Lung microvascular endothelial cell (primary cell): ENCODE measurements at places on chromosomes 7 and 10. TPM values are rescaled to one million over a fixed set of nuclear protein-coding genes. Genes with fewer than 3 reads are reported as not detected.

GRCh38 chr7:152451356-152451755, 15.6 kb upstream of the KMT2C start:
- no peak for DNase-seq

DNA sequence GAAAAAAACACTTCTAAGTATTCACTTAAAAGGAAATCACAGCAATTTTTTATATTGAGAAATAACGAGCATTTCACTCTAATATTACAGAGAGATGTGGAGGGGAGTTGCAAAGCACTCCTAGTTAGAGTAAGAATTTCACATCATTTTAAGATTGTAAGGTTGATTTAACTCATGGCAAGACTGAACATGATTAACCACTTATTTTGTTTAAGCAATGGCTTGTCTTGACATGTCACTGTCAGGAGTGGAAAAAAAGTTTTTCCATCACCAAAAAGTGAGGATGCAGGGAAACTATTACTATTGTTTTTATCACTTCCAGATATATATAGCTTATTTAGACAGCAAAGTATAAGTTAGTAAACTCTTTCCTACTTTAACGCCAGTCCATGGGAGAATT, 27.1 kb downstream of the CD36 start:
- no peak for DNase-seq

GRCh38 chr10:69801434-69802315, at the start of gene COL13A1:
Gene COL13A1 (plus strand): TSS chr10:69801906. CDS start chr10:69802424, 518 bp downstream.
- DNase-seq: peak; percentile 56

DNA sequence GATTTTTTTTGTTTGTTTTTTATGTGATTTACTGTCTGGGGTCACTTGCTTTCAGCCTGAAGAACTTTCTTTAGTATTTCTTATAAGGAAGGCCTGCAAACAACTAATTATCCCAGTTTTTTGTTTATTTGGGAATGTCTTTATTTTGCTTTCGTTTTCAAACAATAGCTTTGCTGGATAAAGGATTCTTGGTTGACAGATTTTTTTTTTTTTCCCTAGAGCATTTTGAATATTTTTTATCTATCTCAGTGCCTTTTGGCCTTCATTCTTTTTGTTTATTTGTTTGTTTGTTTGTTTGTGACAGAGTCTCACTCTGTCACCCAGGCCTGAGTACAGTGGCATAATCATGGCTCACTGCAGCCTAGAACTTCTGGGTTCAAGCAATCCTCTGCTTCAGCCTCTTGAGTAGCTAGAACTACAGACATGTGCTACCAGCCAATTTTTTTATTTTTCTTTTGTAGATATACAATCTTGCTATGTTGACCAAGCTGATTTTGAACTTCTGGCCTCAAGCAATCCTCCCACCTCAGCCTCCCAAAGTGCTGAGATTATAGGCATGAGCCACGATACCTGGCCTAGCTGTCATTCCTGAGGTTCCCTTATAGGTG, 46.3 kb upstream of the FZD9 start:
- DNase-seq: no peak

DNA sequence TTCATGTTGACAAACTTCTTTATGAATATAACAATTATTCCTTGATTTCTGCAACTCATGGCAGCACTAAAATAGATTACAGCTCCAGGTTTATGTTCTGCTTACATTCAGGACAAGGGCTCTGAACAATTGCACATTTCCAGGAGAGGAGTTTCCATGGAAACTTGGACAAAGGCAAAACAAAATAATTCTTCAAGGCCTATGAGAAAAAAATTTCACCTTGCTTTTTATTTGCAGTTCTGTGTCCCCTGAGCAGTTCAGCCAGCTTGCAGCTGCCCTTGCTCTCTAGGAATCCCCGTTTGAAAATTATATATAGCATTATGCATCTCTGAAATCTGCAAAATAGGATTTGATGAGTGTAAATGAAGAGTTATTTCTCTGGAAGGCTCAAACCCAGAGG, 71.7 kb downstream of the ARL4A start:
- peak; percentile 68 for DNase-seq

GRCh38 chr10:131892806-131893675, 7.8 kb upstream of the PPP2R2D start:
- no peak for DNase-seq

DNA sequence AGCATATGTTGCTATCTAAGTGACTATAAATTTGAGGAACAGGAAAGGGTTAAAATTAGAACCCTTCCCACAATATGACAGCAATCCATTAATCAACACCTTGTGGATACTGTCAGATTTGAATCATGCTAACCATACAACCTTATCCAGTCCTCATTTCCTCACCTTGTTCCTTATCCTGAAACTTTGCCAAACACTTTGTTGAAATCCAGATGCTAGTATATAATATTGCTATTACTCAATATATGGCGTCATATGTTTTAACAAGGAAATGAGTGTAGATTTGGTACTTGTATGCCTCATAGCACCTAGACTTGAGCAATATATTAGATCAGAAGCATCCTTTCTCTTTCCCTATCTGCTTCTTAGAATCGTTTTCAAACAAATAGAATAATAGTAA, 66.3 kb upstream of the SLC25A13 start:
- DNase-seq: peak; percentile 73

DNA sequence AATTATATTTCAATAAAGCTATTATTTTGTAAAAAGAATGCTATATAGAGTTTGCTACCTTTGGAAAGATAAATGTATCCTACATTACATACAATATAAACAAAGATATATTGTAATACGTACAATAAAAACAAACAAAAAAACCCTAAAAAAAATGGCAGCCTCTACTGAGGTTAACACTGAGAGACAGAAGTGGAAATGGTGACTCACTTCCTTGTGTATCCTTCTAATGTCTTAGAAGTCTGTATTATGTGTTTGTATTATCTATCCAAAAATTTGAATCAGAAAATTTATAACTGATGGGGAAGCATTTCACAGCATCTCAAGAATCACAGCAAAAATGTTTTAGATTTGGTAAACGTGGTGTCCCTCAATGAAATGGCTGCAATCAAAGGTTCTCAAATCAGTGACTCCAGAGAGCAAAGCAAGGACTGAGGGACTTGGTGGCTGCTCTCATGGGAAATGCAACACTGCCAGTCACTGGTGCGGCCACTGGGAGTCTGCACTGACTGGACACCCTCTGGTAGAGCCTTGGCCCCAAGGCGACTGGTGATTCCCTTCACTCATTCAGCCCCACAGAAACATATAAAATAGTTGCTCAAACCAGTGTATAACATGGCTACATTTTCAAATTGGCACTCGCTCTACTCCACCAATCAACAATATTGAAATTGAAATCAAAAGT, 53.8 kb downstream of the PANK1 start:
- no peak for DNase-seq

- no peak for DNase-seq
Measured at GRCh38 chr7:133556048-133556447, 303.2 kb downstream of the EXOC4 start.

DNA sequence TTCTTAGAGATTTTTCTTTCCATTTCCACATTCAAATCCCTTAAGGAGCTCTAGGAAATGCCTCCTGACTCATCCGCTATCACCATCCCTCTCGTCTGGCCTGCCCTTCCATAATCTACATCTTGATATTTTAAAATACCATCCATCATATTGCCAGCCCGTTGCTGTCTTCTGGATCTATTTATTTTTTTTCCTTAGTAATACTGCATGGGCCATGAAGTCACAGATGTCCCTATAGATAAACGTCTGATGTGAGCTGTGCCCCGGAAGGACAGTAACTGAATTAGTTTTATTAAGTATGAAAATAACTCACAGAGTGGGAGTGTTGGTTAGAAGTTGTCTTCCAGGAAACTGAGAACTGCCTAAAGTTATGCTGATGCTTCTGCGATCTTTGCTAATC, 76.2 kb downstream of the KLF6 start:
- DNase-seq: no peak

DNA sequence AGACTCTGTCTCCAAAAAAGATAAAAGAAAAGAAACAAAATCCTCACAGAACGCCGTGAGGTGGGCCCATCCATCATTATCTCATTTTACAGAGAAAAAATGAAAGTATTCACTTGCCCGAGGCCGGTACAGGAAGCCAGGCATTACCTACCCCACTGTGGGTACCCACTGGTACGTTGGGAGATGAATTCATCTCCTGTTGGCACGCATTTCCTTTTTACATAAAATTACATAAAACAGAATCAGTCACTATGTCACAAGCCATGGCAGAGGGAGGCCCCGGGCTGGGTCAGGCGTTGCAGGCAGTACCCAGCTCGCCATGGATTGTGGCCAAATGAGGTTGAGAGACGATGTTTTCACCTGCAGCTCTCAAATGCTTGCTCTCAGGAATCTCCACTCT, 38.6 kb upstream of the TNRC18 start:
- no peak for DNase-seq

- DNase-seq: peak; percentile 85
Measured at GRCh38 chr10:12707461-12708185, 293.9 kb downstream of the CCDC3 start.

DNA sequence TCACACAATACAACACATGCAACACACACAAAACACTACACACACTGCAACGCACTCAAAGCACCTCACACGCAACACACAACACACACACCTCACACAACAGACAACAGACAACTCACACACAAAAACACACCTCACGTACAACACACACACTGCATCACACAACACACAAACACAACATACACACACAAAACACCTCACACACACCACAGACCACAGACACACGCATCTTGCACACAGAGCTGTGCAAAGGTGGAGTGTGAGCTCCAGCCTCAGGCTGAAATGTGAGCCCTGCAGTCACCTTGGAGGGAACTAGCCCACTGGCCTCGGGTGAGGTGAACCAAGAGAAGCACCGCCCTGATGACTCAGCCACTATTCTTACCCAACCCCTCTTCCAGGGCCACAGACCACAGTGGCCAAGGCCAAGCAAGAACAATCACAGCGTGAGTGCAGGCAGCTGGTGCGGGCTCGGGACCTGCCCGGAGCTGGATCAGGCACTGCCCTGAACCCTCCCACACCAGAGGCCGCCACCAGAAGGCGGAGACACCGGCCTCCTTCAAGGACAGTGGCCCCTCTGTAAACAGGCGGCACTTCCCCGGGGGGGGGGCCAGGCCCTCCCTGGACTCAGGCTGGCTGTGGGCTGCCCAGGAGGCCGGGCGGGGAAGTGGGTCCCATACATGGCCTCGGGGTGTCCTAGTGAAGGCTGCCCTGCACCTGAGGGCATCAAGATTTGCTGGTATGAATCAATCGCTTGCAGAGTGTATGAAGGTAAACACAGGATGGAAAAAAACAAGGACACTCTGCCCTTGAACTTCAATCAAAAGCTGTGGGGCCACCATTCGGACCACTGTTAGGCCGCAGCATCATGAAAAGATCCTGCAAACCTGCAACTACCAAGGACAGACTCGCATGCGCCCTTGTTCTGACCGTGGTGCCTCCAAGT, 106.7 kb downstream of the TNS3 start:
- DNase-seq: peak; percentile 92

- no peak for DNase-seq
Measured at GRCh38 chr7:22251281-22251680, 105.7 kb downstream of the RAPGEF5 start.

DNA sequence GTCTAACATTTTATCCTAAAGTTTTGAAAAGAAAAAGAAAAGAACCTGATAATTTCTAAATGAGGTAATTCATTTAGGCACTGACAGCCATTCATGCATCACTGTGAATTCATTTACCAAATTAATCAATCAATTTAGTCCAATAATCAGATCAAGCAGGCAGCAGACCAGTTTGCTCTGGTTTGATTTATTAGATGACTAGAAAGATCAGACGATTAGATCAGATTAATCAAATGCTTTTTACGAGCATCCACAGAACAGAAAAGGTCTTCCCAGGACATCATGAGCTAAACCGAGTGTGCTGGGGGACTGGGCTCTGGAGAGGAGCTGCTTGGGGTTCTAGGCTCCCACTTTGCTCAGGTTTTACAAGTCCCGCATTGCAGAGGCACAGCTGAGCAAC, 226.5 kb upstream of the MYO3A start:
- DNase-seq: no peak

DNA sequence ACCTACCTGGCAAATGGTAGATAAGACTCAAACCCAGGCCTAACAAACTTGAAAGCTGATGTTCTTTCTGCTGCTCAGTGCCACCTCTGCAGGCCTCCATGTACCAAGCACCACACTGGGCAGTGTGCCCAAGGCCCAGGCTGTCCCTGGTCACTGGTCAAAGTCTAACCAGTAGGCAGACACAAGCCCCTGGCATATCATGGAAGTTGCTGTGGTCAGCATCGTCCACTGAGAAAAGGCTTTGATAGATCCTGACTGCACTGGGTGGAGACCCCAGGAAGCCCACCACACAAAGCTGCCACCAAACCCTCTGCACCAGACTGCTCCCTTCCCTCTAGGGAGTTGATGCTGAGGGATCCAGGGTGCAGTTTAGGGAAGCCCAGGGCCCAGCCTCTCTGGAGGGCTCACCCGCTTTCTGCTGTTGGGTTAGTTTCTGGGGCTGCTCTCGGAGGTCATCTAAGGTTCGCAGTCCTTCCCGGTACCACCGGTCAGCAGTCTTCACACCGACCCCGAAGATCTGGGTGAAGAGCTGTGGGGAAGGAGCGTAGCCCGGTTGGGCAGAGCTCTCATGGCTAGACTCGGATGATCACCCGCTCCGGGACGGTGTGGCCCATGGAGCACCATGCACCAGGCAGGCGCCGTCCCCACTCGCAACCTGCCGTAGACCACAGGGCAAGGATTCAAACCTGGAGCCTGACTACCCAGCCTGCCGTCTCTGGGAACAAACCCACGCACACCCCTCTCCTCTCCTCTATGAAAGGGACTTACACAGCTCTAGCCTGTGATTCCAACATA, 6.0 kb downstream of the POLM start:
- no peak for DNase-seq

DNA sequence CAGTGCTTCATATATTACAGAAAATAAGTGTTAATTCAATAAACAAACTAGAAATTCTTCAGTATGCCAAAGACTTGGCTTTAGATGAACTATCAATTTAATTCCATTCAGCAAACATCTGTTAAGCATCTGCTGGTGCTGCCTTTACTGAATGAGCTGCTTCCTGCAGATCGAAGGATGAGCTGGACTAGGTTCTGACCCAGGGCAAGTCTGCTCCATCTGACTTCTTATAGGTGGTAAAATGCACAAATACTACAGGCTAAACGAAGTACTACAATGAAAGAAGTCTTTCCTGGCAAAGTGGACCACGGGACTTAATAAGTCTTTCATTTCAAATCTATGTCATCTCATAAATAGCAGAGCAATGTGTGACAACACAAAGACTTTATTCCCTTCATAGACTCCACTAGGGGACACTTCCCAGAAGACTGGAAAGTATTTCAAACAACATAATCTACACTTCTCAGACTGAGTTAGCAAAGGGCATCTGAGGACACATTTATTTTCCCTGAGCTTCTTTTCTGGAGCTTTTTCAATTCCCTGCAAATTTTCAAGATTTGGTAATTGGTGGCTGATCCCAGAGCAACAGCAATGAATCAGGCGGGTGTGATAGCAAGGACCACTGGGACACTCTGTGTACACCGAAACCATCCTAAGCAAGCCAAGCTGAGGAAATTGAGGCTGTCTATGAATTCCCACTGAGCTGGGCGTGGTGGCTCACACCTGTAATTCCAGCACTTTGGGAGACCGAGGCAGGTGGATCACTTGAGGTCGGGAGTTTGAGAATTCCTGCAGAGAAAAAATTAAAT, 108.9 kb upstream of the FRMD4A start:
- no peak for DNase-seq

GRCh38 chr10:131354380-131354779, 42.9 kb upstream of the TCERG1L start:
- DNase-seq: peak; percentile 6

Gene SMKR1
- 0.20 and 0.22 TPM in 2 replicates for total RNA-seq

Gene EPHB6
- under 0.01 TPM in 2 replicates for total RNA-seq

Gene PAPSS2
- 54.0 and 140 TPM in 2 replicates for total RNA-seq

Gene MBLAC1
- total RNA-seq: 2.0 and 2.4 TPM in 2 replicates

Gene ITPRID1
- not detected in 2 replicates for total RNA-seq
